ENCODE measurements at places on chromosomes 7 and 10.

- DNase-seq = no peak
Measured at GRCh38 chr7:90825779-90826178, 229.7 kb downstream of the CDK14 start.

GRCh38 chr10:20682782-20683181 is 214.3 kb downstream of the NEBL start:
- DNase-seq = no peak

- DNase-seq = no peak
Measured at GRCh38 chr7:55303220-55303619, 61.9 kb upstream of the LANCL2 start.

- no peak for DNase-seq
Measured at GRCh38 chr7:92763636-92764423, 72.5 kb downstream of the CDK6 start.

- no peak for DNase-seq
Measured at GRCh38 chr10:103651783-103652476, 158.4 kb downstream of the NEURL1 start.

- no peak for DNase-seq
Measured at GRCh38 chr7:65397730-65398142, 24.1 kb downstream of the ZNF92 start.

DNA sequence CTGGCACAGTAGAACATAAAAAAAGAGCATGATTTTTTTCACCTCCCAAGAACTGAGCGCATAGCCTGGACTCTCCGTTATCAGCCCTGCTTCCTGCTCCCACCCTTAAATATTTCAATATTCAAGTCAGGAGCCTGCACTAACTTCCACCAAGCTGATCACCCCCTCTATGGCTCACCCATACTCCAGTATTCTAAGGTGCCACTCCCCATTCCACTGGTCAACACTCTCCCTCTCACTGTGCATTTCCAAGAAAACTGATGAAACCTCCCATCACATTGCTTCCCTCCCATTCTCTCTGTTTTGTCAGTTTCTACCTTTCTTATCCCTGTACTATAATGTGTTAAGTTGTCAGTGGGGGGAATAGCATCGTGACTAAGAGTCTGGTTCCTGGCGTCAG is 95.0 kb upstream of the C7orf33 start:
- DNase-seq = no peak

GRCh38 chr7:23072922-23073321 is 32.7 kb upstream of the KLHL7 start:
- DNase-seq = no peak

GRCh38 chr7:24227603-24228359 is 56.2 kb upstream of the NPY start:
- no peak for DNase-seq

GRCh38 chr7:2452074-2452507 is 24.1 kb downstream of the GRIFIN start:
- DNase-seq = no peak

- DNase-seq = no peak
Measured at GRCh38 chr7:147639751-147640150, 950.8 kb upstream of the C7orf33 start.

- DNase-seq = peak; percentile 32
Measured at GRCh38 chr10:103265717-103266329, 11.1 kb upstream of the INA start.

DNA sequence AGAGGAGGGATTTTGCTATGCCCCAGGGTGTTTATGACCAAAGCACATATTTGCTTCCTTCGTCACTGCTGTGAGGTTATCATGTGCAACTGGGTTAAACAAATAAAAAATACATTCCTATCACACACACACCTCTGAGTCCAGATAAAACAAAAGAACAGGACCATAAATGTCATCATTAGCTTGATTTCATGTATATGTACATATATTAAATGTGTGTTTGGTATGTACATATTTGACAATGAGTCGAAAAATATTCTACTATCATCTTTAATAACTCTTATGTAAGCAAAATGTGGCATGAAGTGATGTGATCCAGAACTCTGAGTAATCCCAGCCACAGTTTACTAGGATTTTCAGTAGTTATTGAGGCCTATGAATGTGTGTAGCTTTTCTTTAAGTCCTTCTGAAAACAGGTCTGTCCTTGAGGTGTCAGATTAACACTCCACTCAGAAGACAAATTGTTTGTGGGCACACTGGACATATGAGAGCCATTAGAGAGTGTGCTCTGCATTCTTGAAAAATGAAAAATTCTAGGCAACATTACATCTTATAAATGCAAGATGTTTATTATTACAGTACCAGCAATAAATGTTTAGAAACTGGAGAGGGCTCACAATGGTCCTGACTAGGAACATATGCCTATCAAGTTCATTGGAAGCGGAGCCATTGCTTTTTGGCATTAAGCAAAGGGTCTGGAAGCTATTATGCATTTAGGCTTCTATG is 335.1 kb upstream of the SEMA3A start:
- no peak for DNase-seq

DNA sequence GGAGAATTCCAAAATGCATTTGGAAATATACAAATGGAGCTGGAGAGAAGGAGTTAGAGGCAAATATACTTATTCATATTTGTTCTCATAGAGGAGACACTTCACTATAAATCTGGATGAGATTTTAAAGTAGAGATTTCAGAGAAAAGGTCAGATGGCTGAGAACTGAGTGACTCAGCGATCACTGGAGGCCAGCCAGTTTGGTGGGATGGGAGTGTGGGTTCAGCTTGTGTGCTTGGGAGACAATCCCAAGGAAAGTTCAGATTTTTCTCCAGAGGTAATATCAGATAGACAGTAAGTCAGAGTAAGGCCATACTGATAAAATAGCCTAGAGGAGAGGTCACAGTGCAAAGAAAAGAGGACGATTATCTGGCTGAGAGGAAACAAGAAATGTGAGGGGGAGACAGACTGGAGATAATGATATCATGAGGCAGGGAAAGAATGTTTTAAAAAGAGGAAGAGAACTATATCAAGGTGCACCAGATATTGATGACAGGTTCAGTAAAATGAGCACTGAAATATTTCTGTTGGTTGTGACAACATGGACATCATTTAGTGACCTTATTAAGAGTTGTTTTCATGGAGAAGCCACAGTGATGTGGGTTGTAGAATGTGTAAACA is 67.0 kb downstream of the MDFIC start:
- no peak for DNase-seq

- DNase-seq = no peak
Measured at GRCh38 chr10:125060482-125060825, 99.9 kb downstream of the CTBP2 start.

DNA sequence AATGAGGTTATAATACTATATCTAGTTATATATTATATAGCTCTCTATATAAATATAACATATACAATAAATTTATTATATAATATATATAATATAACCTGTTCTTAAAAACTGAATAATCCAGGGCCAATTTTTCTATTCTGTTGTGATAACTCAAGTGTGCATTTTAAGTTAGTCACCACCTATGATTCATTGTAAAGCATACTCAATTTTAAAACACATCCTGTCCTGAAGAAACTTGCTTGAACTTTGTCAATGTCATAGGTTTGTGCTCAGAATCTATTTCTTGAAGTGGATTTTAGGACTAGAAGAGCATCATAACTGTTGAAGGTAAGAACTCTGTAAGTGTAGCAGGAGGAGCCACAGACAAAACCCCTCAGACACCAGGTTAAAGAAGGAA is 1209.8 kb downstream of the REEP3 start:
- no peak for DNase-seq

Measured in stimulated activated CD4-positive, alpha-beta T cell treated with anti-CD3 and anti-CD28 coated beads, Interleukin-4, amount 100 ng/mL, for 48 hours (primary cell).